ENCODE measurements at places on chromosomes 2 and 18.

DNA sequence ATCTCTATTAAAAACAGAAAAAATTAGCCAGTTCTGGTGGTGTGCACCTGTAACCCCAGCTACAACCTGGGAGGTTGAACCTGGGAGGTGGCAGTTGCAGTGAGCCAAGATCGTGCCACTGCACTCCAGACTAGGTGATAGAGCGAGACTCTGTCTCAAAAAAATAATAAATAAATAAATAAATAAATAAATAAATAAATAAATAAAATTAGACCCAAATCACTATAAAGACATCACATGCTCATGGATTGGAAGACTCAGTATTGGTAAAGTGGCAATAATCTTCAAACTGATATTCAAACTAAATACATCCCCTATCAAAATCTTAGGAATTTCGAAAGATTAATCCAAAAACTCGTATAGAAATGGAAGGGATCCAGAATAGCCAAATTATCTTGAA lies 15.5 kb upstream of the GALNT1 start:
- no peak for DNase-seq

- no peak for DNase-seq
Observed at GRCh38 chr2:163123526-163123925, 285.0 kb upstream of the KCNH7 start.

DNA sequence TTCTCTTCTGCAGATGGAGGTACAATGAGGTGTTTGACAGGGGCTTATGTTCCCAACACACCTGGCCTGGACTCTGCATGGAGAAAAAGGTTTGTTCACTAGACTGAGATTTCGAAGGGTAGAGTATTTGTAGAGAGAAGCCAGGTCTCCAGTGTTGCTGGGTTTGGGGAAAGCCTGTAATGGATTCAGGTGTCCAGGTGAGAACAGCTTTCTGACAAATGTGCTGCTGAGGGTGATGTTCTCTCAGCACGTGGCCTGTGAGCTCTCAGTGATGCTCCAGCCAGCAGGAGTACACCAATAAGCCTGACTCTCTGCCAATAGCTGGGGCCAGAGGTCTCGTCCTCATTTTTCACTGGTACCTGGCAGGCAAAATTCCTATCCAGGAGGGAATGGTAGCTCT lies 43.8 kb upstream of the ARHGAP25 start:
- DNase-seq: no peak

DNA sequence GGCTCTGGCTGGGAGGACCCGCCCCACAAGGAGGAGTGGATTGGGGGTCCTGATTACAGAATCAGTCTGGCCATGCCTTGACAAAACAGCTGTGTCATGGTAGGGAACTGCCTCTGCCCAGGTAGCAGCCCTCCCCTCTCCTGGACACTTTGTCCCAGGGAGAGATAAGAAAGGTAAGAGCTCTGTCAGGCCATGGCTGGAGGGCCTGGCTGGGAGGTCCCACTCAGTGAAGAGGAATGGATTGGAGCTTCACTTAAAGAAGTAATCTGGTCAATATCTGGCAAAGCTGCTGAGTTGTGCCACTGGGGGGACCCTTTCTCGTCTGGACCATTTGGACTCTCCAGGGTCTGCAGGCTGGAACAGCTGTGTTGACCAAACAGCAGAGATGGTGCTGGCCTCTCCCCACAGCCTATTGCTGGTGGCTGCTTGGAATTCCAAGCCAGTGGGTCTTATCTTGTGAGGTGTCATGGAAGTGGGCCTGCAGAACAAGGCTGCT lies 75.4 kb downstream of the EPC2 start:
- DNase-seq: no peak

DNA sequence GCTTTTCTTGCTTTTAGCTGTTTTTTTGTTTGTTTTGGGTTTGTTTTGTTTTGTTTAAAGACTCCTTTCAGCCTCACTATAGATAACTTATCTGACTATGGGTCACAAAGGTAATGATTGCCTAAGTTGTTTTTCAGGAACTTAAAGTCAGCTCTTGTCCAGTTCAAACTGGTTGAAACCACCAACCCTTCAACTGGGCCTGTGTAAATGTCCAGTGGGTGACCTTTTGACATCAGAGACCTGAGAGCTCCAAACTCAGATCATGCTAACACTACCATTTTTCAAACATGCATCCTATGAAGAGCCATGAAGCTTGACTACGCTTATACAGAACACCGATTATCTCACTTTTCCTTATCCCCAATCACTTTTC lies 144.6 kb upstream of the RMP24 start:
- no peak for DNase-seq

DNA sequence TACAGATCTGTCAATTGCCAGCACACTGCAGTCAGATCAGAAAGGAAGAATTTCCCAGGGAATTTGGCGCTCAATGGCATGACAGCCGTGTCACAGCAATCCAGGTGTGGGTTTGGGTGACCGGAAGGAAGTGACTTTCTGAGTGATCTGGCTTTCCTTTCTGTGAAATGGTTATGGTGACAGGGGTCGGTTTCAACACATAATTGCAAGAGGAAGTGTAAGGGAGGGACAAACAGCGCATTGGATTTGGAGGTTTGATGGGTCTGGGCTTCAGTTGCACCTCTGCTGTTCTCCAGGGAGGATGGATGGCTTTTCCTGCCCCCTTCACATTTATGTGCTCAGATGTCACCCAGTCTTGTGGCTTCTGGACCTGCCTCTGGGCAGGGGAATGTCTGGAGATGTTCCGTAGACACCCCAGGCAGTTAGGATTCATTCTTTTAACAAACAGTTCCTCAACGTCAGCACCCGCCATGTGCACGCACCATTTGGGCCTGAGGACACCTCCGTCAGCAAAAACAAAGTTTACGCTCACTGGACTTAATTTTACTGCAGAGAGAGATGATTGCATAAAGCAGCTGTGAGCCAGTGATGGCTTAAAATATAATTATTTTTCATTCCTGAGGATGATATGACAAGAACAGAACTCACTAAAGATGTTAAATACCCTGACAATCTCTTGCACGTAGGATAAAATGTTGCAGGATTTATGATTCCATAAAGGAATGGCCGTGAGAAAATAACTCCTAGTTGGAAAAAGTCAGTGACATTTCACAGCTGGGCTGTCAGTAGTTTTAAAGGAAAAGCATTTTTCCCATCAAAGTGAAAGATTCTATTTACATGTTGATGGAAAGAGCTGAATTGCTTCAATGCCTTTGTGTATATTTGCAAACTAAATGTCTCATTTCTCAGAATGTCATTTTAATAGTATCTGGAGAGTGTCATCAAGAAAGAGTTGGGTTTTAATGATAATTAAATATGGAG lies 36.9 kb downstream of the MBP start:
- DNase-seq: no peak

GRCh38 chr2:1658394-1659151 lies 85.7 kb downstream of the PXDN start:
- DNase-seq: no peak

- DNase-seq: no peak
Observed at GRCh38 chr2:105631922-105632321, 112.8 kb upstream of the NCK2 start.

DNA sequence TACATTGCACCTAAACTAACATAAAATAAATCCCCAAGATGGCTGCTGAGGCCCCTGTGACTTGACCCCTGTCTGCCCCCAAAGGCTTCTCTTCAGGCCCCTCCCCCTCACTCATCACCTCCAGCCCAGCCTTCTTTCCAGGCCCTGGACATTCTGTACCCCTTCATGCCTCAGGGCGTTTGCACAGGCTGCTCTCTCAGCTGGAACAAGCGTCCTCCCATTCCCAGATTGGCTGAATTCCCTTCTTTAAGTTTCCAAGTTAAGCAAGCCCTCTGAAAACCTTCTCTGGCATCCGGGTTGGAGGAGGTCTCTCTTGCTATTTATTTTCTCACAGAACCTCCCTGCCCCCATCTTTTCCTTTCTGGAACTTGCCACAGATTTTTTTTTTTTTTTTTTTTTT lies 165.2 kb upstream of the BCL2L11 start:
- DNase-seq: no peak

DNA sequence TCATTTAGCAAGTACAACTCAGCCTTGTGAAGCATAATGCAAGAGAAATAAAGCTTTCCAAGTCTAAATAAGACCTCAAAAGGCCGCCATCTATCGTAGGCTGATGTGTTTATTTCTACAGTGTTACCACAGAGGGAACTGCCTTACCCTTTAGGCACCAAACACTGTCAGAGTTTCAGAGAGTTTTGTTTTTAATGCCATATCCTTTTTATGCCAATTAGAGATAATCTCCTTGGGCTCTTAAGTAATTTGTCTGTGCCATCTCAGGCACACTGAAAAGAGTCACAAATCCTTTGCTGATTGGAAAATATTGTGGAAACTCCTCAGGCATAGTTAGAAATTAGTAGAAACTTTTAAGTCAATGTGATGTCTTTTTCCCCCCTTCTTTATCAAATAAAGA lies 797.1 kb downstream of the SLC4A3 start:
- no peak for DNase-seq

- no peak for DNase-seq
Observed at GRCh38 chr2:229578052-229578846, 136.1 kb downstream of the DNER start.

DNA sequence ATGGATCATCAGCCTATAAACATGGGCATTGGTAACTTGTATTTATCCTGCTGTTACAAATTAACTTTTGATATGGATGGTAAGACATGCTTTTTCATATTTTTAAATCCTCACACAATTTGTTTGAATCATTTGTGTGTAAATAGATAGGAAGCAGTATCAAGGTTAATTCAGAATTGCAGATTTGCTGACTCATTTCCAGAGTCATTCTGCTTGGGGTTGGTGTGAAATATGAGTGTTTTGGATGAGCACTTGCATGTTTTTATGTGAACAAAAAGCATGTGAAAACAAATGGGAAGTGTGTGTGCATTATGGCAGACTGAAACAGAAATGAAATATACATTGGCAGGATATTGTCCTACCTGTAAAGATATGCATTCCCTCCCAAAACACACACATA lies 11.8 kb downstream of the CCDC85A start:
- no peak for DNase-seq

GRCh38 chr2:138329591-138329990 lies 172.0 kb upstream of the SPOPL start:
- no peak for DNase-seq

- DNase-seq: no peak
Observed at GRCh38 chr18:75205514-75206132, 3.3 kb downstream of the PTGR3 start.

- DNase-seq: no peak
Observed at GRCh38 chr18:69128566-69128965, 272.1 kb upstream of the DOK6 start.

DNA sequence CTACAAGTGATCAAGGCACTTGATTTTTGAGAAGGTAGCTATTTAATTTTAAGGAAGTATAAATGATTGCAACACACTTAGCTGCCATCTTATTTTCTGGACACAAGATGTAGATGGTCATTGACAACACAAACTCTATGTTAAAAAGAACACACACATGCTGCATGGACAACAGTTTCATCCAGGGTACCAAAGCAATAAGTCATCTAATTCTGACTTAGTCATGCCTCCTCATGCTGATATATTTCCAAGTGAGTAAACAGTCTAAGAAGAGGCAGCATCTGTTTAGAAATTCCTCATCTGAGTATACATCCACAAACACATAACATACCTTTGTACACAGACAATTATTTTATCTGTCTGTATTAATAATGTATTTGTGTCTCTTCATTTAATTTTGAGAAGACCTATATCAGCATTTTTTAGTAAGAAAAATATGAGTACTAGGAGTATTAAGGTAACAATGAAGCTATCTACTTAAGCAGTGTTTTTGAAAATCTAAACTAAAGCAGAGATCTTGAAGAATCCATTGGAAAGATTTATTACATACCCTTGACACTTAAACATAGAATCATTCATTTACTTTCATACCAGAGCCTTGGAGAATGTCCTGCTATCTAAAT lies 84.9 kb downstream of the SCN1A start:
- DNase-seq: no peak

All from cerebellum (tissue), 4 donors.